Brain microvascular endothelial cell (primary cell): ENCODE measurements at places on chromosomes 3 and 15.

DNA sequence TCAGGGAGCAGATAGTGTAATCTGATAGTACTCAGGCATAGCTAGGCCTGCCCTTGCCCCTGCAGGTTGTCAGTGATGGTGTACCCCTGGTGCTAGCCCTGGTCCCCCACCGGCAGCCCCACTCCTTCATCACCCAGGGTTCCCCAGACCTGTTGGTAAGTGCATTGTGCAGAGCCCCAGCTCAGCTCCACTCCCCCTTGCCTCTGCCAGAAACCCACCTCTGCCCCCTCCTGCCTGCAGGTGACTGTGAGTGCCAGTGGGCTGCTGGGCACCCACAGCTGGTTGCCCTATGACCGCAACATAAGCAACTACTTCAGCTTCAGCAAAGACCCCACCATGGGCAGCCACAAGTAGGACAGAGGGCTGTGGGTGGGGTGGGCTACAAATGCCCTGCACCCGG lies 27.5 kb downstream of the NBEAL2 start:
- DNase-seq: no peak

- peak; percentile 83 for DNase-seq
These were observed 14.4 kb upstream of the STARD5 start for GRCh38 chr15:81338170-81339007.

- no peak for DNase-seq
These were observed 124.6 kb upstream of the SGO1 start for GRCh38 chr3:20310629-20311028.

- DNase-seq: peak; percentile 33
These were observed 130.2 kb upstream of the TPRG1 start for GRCh38 chr3:189041482-189042090.

DNA sequence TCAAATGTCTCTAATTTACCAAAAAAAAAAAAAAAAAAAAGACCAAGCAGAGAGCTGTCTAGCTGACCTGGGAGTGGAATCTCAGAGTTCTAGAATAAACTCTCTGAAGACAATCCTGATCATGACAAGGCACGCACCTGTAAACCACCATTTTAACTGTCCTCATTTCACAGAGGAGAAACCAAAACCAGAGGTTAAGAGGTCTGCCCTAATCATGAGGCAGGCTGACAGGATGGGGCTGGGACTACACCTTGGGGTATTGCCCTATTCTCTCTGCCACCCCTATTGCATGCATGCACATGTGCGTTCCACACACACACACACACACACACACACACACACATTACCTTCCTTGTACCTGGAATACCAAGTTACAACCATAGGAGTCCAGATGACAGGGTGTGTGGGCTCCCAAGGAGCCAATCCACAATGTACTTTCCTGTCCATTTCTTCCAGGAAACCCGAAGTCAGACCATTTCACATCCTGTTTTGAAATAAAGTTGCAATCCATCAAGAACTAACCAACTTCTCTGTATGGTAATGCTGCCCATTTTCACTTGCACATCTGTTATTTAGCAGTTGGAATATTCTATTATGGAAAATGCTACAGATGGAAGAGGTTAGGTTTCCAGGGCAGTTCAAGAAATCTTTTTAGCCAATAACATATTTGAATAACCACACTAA lies 34.6 kb downstream of the HSPBAP1 start:
- no peak for DNase-seq

DNA sequence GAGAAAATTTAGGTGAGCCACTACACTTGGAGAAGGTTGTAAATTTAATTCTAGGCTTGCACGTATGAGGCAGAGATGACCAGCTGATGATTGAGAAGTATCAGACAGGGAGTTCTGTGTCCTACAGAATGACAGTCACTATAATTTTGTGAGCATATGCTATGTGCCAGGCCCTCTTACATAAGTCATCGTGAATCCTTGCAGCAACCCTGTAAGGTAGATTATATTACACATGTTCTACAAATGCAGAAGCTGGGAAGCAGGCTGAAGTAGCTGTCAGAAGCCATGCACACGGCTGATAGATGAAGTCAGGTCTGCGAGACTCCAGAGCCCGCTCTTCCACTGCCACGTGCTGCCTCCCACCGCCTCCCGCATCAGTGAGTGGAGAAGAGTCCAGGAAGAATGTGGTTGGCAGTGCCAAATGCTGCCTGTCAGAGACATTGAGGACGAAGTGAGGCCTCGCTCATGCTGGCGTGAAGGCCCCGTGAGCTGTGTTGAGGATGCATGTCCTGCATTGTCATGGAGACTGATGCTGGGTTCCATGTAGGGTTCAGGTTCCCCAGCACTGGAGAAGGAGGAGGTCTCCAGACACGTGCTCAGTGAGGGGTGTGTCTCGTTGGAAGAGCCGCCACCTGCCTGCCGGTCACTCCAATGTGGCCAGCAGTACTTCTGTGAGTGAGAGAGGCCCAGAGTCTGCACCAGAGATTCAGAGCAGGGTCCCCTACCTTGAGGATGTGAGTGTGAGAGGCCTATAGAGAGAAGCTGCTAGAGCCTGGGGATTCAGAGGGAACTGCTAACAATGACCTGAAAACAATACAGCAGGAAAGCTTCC lies 123.3 kb upstream of the PLXNA1 start:
- DNase-seq: no peak

DNA sequence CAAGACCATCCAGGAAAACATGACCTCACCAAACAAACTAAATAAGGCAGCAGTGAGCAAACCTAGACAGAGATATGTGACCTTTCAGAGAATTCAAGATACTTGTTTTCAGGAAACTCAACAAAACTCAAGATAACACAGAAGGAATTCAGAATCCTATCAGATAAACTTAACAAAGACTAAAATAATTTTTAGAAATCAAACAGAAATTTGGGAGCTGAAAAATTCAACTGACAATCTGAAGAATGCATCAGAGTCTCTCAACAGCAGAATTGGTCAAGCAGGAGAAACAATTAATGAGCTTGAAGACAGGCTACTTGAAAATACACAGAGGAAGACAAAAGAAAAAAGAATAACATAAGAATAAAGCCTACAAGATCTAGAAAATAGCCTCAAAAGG lies 55.6 kb downstream of the MYO9A start:
- DNase-seq: no peak

GRCh38 chr3:12707449-12707848 lies 43.5 kb upstream of the RAF1 start:
- no peak for DNase-seq

DNA sequence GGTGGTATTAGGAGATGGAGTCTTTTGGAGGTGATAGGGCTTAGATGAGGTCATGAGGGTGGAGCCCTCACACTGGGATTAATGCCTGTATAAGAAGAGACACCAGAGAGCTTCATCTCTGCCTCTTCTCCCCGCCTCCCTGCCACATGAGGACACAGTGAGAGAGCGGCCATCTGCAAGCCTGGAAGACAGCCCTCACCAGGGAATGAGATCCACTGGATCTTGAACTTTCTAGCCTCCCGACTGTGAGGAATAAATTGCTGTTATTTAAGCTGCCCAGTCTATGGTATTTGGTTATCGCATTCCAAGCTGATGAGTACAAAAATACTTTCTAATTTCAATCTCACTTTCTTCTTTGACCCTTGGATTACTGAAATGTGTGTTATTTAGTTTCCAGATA lies 121.4 kb downstream of the OCA2 start:
- peak; percentile 5 for DNase-seq

- DNase-seq: no peak
These were observed 611.7 kb downstream of the MCTP2 start for GRCh38 chr15:94843060-94843459.

- no peak for DNase-seq
These were observed 44.0 kb upstream of the IREB2 start for GRCh38 chr15:78394026-78394425.

- no peak for DNase-seq
These were observed 1097.3 kb upstream of the EPHA6 start for GRCh38 chr3:95717048-95717447.

GRCh38 chr3:111677007-111677392 lies 81.9 kb upstream of the ZBED2 start:
- DNase-seq: no peak

- no peak for DNase-seq
These were observed 65.1 kb upstream of the KLF13 start for GRCh38 chr15:31261266-31262142.

DNA sequence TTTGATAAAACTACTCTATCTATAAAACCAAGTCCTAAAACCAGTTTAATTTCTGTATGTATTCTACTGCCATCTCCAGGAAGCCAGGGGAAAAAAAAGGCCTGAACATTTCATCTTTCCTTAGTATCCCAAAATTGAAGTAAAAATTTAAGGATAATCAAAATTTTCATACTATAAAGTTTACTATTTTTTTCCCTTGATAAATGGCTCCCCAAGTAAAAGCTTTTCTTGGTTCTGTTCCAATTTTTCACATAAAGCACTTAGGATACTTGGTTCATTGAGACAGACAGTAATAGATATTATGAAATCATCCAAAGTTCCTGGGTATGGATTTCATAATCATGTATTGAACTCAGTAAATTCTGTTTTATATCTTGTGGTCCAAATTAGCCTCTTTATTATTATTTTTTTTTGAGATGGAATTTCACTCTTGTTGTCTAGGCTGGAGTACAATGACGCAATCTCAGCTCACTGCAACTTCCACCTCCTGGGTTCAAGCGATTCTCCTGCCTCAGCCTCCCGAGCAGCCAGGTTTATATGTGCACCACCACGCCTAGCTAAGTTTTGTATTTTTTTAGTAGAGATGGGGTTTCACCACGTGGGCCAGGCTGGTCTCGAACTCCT lies 34.5 kb downstream of the ICE2 start:
- DNase-seq: peak; percentile 26

DNA sequence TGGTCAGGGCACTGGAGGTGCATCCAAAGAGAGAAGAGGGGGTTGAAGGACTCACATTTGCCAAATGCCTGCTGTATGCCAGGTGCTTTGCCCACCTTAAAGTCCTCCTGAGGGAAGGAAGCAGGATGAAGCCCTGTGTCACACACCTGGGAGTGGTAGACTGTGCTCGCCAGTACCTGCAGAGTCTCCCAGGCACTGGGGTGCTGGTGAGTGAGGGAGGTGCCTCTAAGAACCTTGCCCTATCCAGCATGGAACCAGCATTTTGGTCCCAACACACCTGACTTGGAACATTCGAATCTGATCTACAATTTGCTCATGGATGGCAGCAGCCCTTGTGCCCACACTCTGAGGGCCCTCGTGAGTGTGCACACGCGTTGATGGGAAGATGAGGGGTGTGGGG lies 76.7 kb downstream of the SEC22A start:
- no peak for DNase-seq

- DNase-seq: no peak
These were observed 31.9 kb downstream of the CEP63 start for GRCh38 chr3:134517791-134518190.

GRCh38 chr15:101207867-101208288 lies 44.0 kb downstream of the CHSY1 start:
- DNase-seq: peak; percentile 72

DNA sequence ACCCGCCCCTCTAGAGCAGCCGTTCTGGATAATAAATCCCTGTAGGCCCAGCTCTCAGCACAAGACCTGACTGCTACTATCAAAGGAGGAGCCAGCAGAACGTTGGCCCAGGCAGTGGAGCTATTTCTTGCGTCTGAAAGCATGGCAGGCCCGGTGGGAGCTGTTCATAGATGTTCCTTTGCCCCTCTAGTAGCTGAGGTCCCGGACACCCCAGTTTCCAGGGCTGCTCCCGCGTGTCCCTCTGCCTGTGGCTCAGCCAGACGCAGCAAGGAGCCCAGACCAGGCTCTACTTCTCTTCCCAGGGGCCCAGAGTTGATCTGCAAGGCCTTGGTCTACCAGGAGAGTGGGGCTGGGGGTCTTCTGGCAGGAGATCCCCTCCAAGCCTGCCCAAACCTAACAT lies 76.1 kb downstream of the FAM174B start:
- DNase-seq: no peak

GRCh38 chr3:46712191-46713049 lies 5.2 kb downstream of the PRSS50 start:
- no peak for DNase-seq

- no peak for DNase-seq
These were observed 465.8 kb upstream of the ROBO1 start for GRCh38 chr3:80233576-80233975.

DNA sequence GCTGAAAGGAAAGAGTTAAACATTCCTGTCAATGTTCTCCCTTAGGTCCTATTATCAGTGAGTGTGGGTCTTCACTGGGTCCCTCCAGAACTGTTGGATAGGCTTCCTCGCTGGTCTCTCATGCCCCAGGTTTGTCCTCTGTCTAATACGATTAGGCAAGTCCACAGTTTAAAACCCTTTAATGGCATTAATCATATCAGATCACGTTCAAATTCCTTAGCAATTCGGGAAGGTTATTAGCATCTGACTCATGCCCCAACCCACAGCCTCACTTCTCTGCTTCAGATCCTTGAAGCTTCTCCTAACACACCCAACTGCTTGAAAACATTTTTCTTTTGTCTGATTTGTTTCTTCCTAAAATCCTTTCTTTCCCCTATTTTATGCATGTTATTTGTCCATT lies 224.3 kb upstream of the ATP10A start:
- no peak for DNase-seq

- no peak for DNase-seq
These were observed 110.5 kb upstream of the ADAMTS9 start for GRCh38 chr3:64798316-64798715.

DNA sequence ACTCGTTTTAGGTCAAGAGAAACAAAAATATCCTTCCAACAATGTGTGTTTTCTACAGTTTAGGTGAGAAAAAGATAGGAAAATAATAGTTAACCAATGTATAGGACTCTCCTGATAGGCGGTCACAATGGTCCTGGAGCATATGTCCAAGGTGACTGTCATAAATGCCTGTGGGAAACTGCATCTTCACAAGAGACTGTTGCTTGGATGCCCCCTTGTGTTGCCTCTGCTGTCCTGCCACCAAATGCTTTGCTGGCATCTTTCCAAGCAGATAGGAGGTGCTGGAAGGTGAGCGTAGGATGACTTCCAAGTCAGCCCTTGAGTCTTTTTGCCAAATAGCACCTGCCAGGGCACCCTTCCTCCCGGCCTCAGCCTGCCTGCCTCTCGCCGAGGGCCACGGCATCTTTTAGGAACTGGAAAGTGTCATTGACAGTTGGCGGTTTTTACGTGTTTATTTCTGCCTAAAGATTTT lies 24.1 kb upstream of the SACM1L start:
- no peak for DNase-seq

DNA sequence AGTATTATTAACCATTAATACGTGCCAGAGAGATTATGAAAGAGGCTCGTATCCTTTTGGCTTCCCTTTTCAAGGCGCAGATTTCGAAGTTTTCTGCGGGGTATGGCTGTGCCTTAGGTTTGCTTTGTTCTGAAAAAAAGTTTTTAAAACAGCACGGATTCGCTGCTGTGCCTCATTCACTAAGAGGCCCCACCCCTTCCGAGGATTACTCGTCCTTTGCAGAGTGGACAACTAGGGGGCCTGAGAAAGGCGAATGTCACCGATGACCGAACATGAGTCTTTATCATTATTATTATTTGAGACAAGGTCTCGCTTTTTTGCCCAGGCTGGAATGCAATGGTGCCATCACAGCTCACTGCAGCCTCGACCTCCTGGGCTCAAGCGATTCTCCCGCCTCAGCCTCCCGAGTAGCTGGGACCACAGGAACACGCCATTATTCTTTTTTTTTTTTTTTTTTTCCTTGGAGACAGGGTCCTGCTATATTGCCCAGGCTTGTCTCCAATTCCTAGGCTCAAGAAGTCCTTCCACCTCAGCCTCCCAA lies 684 bp upstream of the RPS27L start:
- DNase-seq: peak; percentile 82
